Eye (tissue), 1 donor: ENCODE measurements at places on chromosomes 11 and 22.

DNA sequence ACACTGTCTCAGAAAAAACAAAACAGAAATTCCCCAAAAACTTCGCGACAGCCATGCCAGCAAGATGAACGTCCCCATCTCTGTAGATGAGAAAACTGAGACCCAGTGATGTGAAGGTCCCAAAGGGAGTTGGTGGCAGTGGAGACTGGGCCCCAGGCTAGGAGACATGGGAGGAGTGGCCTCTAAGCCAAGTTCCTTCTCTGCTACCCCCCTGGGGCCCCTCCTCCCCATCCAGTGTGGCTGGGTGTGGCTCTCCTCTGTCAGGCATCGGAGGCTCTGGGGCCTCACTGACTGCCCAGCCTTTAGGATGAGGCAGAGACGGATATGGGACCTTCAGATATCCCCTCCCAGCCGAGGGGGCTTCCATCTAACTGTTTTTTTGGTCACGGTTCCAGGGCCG lies 9.8 kb downstream of the RELT start:
- no peak for DNase-seq

GRCh38 chr11:64340671-64341335 lies 799 bp downstream of the CCDC88B start:
- peak; percentile 58 for DNase-seq

DNA sequence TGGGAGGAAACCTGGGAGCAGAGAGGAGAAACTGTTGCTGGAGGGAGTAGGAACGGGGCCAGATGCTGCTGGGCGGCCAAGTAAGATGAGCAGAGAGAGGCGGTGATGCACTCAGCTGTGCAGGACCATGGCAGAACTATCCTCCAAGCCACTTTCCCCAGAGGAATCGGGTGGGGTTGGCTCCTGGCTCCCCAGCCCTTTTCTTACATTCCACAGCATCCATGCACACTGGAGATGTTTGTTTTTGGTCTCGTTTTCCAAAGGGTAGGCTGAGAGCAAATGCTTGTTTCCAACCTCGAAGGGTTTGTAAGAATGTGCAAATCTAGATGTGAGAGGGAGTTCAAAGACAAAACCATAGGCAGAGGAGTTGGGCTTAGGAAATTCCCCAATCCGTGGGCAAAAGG lies 73.2 kb downstream of the DBX1 start:
- DNase-seq = no peak

GRCh38 chr22:45925811-45926351 lies 51.1 kb downstream of the WNT7B start:
- no peak for DNase-seq

DNA sequence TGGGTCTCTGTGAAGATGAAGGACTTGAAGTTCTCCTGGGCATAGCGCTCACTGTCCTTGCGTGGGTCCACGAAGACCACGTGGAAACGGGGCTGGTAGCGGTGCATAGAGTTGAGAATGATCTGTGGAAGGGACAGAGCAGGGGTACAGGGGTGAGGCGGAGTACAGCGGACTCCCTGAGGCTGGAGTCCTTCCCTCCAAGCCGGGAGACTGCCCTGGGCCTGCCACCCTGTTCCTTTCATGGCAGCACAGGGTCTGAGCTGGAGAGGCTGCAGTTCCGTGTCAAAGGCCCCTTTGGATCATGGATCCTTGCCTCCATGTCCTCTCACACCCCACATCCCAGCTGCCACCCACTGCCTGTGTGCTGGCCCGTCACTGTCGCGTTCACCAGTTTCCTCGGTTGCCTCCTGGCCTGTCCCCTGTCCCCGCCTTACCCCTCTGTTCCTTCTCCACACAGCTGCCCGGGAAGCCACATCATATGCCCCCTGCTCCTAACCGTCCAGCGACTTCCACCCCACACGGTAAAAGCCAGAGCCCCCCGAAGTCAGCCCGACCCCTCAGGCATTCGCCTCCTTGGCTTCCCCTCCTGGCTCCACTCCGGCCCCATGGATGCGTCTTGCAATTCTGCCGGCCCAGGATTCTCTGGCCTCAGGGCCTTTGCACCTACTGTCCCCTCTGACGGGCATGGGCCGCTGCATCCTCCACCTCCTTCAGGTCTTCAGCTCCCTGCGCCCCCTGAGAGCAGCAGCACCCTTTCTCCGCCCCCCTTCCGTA lies 3.4 kb upstream of the NUDT8 start:
- no peak for DNase-seq

- DNase-seq = no peak
Measured at GRCh38 chr22:25014896-25015755, 62.6 kb downstream of the KIAA1671 start.
